ENCODE measurements at places on chromosomes 5 and 9.

GRCh38 chr5:41459557-41459956 is 50.8 kb downstream of the PLCXD3 start:
- no peak for DNase-seq

DNA sequence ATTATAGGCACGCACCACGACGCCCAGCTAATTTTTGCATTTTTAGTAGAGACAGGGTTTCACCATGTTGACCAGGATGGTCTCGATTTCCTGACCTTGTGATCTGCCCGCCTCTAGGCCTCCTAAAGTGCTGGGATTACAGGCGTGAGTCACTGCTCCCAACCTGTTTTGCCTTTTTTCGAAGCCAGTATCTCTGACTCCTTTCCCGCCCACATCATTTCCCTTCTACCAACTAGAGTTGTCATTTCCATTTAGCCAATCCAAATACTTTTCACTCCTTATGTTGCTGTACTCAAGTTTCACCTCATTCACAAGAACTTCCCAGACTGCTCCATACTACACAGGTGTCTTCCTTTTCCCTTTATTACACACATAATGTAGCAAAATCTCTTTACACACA is 502.6 kb upstream of the CDH6 start:
- DNase-seq: no peak

GRCh38 chr5:42655982-42656650 is 100.5 kb upstream of the CCDC152 start:
- no peak for DNase-seq

DNA sequence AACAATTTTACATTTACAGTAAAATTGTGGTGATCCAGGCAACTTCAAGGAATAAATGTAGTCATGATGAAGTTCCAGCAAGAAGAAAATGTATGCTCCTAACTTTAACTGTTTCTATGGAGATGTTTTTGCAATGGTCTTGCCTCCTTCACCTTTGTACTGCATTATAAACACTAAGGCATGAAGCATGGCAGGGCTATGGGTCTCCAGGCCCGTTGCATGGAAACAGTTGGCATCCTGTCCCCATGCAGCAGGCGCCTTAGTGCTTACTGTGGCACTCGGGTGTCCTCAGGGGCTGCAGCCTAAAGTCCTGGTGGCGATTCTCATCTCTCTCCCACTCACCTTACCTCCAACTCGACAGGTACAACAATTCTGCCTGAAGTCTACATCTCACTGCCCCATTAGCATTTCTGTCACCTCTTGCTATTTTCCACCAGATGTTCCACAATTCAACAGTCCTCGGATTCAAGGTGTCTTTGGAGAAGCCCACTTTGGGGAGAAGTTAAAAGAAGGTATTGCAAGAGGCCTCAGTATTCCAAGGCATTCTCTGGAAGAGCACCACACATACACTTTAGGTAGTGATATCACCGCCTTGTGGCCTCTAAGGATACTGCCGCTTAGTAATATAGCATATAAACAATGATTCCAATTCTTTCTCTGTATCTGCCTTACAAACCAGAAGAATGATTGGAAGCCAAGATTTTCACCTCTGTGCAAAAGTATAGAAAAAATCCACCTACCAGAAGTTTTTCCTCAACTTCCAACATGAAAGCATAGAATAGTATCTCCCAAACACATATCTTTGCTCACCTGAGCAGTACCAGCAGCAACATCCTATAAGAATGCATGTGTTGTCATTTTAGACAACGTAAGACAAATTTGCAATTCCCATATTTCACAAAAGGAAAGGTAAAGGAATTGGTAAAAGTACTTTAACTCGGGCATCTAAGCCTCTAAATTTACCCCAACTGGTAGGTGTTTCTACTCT is 5.1 kb downstream of the LIFR start:
- DNase-seq: peak; percentile 45

DNA sequence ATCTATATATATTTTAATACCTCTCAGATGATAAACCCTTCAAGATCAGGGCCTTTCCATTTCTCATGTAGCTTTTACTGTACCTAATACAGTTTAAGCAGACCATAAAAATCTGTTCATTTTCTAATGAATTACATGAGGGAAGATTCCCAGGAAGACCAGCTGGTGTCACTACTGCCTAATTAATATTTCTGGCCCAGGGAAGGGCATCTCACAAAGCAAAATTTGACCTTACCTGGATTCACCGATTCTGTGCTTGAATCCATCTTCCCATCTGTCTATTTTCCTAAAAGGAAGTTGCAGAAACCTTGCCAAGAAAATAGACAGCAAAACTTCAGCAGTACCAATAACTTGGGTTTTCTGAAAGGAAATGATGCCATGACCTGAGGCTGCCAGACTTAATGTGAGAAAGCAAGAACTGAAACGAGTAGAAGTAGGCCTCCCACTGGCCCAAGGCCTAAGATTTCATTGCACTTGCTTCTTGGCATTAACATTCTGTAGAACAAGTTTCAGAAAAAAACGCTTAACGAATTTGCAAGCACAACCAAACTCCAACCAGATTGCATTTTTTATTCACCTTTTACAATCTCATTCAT is 83.0 kb upstream of the GLIS3 start:
- DNase-seq: no peak

DNA sequence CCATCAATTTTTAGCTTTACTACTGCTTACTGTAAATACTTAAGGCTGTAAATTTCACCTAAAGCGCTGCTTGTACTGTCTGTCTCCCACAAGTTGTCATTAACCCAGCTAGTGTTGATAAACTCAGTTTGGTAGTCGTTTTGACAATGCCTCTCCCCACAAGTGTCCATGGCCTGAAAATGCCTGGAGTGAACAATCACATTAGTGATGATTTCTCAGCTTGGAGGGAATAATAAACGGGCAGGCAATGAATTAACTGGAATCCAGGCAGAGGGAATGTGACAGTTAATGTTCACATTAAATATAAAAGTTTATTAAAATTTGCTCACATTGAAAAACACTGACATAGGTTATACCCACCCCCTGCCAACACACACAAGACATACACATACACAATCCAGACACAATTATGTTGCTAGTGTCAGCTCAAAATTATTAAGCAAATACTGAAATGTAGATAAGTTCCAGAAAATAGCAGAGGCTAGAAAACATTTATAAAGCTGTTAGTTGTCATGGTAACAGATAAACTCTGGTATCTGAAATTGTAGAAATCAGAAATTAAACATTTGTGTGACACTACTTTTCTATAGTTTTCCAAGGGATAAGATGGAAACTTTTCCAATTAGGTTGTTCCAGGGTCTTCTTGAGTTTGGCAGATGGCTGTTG is 341.9 kb downstream of the DIRAS2 start:
- no peak for DNase-seq

DNA sequence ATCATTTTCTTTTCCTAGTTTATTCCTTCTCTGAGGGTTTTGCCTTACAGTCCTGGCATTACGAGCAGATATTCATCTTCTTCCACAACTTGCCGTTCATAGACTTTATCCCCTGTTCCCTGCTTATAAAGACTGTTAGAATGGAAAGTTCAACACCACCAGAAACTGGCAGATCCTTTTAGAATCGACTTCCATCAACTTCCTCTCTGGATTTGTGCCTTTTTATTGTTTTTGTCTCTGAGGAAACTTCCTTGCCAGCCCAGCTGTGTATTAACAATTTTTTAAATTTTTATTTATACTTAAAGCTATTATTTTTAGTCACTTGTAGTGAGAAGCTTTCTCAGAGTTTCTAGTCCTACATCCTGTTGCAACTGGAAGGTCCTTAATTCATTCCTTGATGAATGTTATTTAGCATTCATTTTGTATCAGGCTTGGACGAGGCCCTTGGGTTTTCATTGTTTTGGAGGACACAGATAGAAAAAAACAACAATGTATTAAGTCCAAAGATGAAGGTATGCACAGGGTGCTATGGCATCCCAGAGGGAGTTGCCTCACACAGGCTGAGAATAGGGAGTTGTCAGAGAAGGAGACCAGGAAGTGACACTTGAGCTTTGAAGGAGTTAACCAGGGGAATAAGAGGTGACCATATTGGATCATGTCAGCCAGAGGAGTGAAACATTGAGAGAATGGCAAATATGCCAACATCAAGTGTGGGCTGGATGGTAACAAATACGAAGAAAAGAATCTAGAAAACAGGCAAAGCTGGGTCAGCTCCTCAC is 81.3 kb downstream of the ADAMTSL1 start:
- DNase-seq: no peak

DNA sequence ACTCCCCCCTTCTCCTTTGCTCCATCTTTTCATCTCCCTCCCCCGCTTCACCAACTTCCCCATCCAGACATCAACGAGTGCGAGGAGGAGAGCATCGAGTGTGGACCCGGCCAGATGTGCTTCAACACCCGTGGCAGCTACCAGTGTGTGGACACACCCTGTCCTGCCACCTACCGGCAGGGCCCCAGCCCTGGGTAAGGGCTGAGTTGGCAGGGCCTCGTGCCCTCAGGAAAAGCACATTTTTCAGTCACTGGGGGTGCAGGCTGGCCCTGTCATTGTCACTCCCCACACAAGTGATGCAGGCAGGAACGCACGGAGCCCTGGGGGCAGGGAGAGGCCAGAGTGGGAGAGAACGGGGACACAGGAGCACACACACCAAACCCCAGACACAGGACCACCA is 12.4 kb upstream of the ASS1 start:
- DNase-seq: no peak
